Muscle of arm (tissue), 14 donors: ENCODE measurements at places on chromosomes 7 and 10. TPM values are rescaled to one million over a fixed set of nuclear protein-coding genes. Genes with fewer than 3 reads are reported as not detected.

Gene EPDR1
- polyA plus RNA-seq, result not detected

Gene OR2A42
- not detected for polyA plus RNA-seq

Gene ST8SIA6
- polyA plus RNA-seq, result not detected

Gene PODXL
- polyA plus RNA-seq, result 93.6 TPM

GRCh38 chr10:30542895-30543288 is 86.7 kb downstream of the LYZL2 start:
- no peak for DNase-seq

Gene ADAM12
- polyA plus RNA-seq, result 18.7 TPM

DNA sequence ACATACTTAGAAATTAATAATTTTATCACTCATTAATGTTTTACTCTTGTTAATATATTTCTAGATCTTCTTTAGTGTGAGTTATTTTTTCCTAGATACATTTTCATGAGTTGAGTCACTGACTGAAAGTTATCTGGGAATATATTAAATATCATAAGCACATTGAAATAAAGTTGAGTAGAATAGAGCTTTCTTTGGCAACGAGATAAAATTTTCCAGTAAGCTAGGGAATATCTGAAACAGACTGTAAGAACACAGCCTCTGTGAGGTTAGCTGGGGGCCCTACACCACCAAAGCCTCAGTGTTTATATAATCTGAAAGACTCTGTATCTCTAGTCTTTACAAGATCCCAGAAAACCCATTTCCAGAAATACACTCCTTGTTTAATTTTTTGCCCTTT is 347.8 kb upstream of the PLXDC2 start:
- DNase-seq, result peak; percentile 69

Gene CAMK2B
- polyA plus RNA-seq, result 15.8 TPM

DNA sequence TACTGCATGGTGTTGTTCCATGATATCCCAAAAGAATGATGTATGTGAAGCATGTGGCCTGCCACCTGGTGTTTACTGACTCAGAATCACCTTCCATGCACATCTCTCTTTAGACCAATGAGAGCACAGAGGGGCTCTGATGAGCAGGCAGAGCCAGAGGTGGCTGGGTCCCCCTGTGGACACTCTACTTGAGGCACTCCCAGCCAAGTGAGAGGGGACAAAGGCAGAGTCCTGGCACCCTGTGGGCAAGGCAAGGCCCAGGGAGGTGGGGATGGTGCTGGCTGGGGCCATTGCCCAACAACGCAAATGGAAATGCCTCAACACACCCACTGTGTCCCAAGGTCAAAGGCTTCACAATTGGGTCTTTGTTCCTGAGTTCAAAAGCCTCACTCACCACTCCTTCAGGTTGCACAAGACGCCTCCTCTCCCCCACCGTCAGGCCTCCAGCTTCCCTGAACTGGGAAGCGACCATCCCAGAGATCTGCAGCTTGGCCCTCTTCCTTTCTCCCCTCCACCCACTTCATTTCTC is 164.6 kb downstream of the NEURL1 start:
- no peak for DNase-seq

GRCh38 chr7:90180649-90181048 is 26.4 kb downstream of the STEAP1 start:
- no peak for DNase-seq

DNA sequence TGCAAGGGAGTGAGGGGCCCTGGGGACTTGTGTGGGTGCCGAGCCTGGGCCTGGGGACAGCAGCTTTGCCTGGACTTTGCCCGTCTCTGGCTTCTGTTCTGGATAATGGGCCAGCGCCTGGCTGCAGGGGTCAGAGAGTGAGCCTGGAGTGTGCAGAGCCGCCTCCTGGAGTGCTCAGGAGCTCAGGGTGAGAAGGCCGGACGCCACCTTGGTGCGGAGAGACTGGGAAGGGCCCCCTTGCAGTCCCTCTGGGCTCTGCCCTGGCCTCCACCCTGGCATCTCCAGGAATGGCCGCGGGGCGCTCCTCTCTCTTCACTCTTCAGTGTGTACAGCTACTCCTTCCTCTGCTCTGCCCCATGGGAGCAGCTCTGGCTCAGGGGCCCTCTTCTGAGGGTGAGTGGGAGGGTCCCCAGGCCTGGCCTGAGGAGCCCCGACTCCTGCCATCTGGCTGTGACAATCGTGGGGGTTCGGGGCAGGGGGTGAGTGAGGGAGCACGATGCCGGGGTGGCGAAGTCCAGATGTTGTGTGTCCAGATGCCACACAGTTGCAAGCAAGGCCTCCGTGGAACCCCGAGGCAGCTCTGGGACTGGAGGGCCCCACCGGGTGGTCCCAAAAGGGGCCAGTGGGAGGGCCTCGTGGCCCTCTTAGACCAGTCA is 187.1 kb downstream of the DNAJB6 start:
- no peak for DNase-seq

DNA sequence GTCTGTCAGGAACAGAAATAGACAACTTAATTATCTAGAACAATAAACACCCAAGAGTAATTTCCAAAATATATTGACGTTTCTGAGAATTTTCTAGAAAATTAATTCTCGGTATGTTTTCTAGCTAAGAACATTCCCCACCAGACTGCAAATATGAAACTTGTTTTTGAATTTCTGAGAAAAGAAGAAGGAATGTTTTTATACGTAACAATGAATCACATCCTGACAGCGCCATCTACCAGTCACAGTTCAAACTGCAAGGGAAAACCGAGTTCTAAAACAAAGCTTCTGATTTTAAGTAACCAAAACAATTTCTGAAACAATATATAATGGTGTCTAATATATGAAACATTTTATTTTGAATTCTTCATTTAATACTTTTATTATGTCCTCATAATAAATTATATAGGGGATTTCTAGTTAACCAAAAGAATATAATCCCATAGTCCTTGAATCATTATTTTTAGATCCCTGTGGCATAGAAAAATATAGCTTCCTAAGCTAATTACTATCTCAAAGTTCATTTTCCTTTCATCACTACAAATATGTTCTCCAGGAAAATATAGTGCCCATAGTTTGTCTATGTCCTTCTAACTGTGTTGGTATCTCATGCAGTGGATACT is 34.5 kb upstream of the MEOX2 start:
- no peak for DNase-seq

DNA sequence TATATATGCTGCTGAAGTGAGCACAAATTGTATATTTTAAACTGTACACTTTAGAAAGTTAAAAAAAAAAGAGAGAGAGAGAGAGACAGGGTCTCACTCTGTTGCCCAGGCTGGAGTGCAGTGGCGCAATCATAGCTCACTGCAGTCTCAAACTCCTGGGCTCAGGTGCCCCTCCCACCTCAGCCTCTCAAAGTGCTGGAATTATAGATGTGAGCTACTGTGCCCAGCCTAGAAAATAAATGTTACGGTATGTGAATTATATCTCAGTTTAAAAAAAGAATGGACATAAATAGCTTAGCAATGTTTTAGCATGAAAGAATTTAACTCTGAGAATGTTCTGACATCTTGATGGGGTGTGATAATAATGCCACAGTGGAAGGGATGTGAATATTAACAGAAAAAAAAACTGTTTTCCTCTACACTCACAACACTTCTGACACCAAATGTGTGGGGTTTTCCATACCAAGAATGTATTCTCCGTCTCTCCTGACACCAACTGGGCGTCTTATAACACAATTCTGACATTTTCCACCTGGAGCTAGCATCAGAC is 162.1 kb downstream of the PLCE1 start:
- DNase-seq, result no peak
